Caudate nucleus (tissue), 63 donors: ENCODE measurements at places on chromosomes 6 and 20.

DNA sequence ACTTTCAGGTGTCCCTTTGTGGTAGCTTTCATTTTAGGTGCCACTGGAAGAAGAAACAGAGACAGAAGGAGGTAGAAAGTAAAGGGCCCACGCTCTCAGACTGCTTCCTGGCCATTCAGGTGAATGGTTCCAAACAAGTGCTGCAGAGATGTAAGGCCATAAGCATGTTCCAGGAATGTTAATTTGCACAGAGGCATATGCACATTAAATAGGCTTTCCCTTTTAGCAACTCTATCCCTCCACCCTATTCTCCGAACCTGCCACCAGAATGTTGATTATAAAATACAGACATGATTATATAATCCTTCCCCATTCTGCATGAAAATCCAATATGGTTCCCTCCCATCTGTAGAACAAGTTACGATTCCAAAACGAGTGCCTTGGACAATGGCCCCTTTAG lies 297.2 kb downstream of the C6orf118 start:
- DNase-seq: no peak

- DNase-seq: no peak
Measured at GRCh38 chr6:53103993-53104675, 38.9 kb downstream of the FBXO9 start.

DNA sequence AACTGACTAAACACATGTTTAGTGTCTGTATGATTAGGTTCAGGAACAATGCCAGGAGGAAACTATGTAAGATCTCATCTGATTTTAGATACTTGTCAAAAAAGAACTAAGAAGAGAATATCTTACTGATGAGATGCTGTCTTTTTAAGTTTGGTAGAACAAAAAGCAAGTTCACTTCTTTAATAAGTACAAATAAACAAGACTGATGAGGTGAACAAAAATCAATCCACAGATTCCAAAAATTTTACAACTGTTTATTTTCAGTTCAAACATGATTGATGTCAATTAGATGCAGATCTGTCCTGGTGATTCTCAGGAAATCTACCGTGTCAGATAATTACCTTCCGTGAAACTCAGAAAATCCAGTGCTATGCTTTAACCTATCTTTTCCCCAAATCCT lies 24.9 kb downstream of the EPHA7 start:
- no peak for DNase-seq

GRCh38 chr6:41103847-41104246 lies 31.1 kb downstream of the NFYA start:
- DNase-seq: no peak

DNA sequence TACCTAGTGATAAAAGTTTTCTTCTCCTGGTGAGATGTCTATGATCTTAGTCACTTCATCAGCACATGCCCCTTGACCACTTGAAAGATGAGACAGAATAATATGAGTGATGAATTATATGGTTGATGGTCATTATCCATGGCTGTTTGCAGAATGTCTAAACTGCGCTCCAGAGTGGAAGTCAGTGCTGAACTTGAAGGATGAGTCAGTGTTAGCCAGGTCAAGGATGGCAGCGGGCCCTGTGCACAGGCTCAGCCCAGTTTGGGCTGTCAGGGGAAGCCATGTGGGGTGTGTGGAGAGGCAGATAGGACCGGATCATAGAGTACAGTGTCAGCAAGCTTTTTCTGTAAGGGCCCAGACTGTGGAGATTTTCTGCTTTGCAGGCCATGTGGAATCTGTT lies 67.2 kb upstream of the KIF25 start:
- no peak for DNase-seq

DNA sequence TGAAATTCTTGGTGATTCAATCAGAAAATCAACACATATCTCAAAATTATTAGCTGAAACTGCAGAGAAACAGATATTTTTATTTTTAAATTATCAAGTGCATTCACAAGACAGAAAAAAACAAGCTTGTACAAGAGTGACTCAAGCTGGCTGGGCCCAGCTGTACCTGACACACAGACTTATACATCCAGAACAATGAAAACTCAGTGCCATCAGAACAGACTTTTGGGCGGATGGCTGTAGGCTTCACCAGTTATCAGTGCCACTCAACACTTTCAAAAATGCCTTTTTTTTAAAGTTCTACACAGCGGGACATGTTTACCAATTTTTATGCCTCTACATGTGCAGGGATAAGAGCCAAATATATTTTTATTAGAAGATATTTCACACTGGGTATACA lies 102.8 kb downstream of the MYB start:
- DNase-seq: no peak

DNA sequence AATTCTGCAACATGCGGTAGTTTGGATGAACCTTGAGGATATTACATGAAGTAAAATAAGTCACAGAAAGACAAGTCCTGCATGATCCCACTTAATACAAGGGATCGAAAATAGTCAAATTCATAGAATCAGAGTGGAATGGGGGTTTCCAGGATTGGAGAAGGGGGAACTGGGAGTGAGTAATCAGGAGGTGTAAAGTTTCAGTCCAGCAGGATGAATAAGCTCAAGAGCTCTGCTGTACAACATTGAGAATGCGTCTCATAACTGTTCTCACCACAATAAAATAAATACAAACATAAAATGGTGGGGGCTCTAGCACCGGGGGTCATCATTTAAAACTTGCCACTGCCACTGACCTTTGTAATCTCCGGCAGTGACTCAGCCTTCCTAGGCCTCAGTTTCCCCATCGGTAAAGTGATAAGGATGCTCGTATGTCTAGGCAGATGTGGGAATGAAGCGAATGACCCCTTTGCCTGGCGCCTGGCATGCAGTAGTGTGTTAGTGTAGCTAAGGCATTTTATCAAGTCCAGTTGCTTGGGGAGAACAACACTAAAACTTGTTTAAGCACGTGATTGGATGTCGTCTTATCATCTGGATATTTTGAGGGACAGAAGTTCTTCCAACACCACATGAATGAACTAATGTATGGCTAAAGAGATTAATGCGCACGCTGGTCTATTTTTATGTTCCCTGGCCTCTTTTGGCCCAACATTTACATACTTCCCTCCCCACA lies 421.1 kb downstream of the QKI start:
- no peak for DNase-seq

GRCh38 chr6:163485388-163485851 lies 70.9 kb downstream of the QKI start:
- DNase-seq: no peak

GRCh38 chr20:64035933-64036345 lies at the start of gene C20orf204:
Gene C20orf204 (plus strand): TSS chr20:64036182. CDS start chr20:64036324, 142 bp downstream.
- no peak for DNase-seq

DNA sequence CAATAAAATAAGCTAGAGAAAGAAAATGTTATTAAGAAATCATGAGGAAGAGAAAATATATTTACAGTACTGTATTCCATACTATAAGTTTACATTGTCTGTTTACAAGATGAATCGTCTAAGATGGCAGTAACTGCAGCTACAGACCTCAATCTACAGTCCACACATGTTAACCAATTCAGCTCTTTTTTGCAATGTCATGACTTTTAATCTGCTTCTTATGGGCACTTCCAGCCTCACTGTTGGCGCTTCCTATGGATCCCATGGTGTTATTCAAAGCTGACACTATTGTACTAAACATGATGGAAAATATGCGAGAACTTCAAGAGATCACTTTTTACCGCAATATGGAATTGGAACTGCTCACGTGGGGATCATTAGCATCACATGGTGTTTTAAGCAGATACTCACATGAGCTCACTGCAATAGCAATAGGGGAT lies 451.5 kb upstream of the CITED2 start:
- no peak for DNase-seq

DNA sequence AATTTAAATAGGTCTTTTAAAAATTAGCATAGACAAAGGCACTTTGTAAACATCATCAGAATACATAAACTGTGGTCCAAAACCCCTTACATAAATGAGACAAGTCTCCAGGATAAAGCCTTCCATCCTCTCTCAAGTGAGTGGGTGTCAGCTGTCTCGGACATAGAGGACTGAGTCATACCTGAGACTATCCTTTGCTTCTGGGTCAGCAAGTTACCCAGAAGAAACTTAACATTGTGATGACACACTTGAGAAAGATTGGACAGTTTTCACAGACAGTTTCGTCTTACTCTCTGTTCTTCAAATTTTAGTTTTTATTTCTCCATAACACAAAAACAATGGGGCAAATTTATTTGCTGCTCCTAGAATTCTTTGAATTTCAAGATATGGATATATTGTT lies 838.0 kb downstream of the DHX35 start:
- DNase-seq: no peak

DNA sequence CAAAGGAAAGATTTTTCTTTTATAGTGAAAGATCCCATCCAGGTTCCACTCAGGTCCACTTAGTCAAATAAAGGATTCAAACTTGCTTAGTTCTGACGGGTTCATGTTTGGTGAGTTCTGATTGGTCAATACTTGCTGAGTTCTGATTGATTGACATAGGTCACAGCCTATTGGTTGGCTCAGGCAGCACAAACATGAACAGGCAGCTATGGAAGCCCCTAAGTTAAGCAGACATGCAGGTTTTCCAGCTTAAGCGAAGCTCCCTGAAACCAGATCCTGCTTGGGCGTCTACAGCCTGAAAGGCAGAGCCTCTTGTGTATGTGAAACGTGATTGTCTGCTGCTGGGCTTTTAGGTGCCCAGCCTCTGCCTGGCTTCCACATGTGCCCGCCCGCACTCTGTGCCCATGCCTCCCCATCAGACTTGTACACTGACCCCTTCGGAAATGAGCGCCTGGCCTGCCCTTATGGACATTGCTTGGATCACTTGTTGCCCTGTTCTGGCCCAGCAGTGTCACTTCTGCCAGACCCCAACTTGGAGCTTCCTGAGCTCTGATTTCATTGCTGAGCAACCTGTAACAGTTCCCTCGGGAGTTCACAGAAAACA lies 45.4 kb upstream of the ECI2 start:
- no peak for DNase-seq

DNA sequence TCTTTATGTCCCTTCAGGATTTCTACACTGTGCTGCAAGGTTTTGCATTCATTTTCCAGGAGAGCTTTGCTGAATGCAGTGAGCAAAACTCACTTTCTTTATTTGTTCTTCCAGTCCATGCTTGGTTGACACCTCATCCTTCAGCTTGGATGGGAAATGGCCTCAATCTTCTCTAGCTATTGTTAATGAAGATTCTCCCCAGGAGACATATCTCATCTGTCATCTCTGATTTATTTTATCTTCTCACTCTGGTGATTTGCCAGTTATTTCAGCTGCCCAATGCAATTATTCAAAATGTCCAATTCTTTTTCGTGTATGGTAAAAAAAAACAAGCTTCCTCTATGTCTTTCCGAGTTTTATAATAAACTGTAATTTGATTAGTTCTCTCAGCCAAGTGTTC lies 77.9 kb upstream of the PAK5 start:
- no peak for DNase-seq

DNA sequence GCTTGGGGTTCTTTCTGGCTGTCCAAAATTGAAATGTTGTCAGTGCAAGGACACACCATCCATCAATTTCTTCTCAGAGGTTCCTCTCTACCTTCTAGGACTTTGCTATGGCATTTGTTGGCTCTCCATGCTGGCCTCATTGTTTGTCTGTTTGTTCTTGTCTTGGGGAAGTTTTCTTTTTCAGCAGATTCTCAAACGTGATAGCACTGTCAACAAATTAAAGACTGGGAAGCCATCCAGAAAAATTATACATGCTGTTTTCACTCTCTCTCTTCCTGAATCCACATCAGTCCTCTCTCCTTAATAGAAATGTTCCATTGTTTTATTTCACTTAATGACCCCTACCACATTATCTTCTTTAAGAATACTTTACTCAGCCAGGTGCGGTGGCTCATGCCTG lies 130.4 kb downstream of the PCSK2 start:
- DNase-seq: no peak

GRCh38 chr6:22189946-22190345 lies 106.9 kb downstream of the PRL start:
- DNase-seq: no peak

- no peak for DNase-seq
Measured at GRCh38 chr6:48389146-48390043, 278.4 kb upstream of the PTCHD4 start.

DNA sequence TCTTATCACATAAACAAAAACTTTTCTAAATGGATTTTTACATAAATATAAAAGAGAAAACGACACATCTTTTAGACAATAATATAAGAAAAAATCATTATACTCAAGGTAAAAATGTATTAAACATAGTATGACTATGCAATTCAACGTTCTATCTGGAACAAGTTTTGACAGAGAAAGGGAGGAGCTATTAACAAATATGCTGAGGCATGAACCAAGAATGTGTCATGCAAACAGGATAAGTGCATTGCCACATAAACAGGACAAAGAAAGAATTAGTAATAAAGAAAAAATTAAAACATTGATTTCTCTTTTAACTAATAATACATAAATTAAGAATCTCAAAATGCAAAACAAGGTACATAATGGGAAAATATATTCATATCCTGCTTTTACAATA lies 1353.4 kb upstream of the GJE1 start:
- DNase-seq: no peak

DNA sequence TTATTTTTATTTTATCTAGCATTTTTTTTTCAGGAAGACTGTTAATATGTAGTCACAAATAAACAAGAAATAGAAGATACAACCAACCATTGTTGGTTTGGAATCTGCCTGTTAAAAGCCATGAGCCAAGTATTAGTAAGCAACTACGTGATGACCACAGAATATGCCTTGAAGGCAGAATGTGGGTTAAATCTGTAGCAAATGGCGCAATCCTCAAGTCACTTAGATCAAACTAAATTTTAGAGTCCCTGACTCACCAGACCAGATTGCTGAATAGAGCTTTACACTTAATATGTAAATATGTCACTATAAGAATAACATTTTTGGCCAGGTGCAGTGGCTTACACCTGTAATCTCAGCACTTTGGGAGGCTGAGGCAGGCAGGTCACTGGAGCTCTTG lies 800.1 kb upstream of the CITED2 start:
- no peak for DNase-seq

- no peak for DNase-seq
Measured at GRCh38 chr6:124368131-124368530, 564.5 kb downstream of the NKAIN2 start.

DNA sequence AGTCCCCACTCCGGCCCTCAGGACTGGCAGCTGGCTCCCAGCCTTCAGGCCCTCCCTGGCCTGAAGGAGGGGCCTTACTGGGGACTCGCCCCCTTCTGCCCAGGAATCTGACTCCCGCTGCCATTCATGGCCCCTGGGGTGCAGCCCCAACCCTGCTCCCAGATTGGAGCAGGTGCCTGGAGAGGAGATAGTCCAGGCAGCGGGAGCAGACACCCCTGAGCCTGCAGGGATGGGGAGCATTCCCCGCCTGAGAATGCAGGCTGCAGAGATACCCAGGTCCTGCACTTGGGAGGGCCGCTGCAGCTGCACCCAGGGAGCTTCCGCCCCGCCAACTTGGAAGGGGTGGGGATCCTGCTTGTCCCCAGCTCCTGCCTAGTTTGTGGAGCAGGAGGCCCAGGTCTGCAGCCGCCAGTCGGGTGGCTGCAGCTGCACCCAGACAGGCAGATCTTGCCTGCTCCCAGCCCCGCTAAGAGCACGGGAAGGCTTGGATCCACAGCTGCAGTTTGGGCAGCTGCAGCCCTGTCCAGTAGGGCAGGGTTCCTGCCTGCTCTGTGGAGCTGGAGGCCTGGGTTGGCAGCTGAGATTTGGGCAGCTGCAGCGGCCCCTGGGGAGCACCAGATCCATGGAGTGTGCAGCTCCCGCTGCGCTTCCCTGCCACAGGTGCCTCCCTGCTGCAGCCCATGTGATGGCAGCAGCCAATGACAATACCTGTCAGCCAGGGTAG lies 5.2 kb downstream of the GTSF1L start:
- DNase-seq: no peak
